ENCODE measurements at places on chromosomes 13 and 19.

- DNase-seq: no peak
These were observed 136.8 kb downstream of the UQCRFS1 start for GRCh38 chr19:29076161-29076560.

- no peak for DNase-seq
These were observed 394.4 kb downstream of the SPRY2 start for GRCh38 chr13:79946556-79946955.

DNA sequence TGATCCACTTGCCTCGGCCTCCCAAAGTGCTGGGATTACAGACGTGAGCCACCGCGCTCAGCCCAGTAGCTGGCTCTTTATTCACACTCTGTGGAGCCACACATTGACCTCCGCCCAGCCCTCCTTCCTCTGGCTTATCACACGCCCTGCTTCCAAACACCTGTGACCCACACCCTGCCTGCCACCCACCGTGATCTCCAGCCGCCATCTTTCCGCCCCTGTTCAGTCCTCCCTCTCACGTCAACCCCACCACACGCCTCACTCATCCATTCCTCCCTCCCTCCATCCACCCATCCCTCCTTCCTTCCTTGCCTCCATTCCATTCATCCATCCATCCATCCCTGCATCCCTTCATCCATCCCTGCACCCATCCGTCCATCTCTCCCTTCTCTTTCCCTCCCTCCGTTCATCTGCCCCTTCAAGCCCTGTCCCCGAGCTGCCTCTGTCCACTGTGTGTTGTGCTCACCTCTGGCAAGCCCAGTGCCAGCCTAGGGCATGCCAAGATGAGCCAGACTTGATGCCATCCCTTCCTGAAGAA is 17.6 kb downstream of the ZNF296 start:
- no peak for DNase-seq

- DNase-seq: no peak
These were observed at the start of gene ZNF99 for GRCh38 chr19:22783651-22784410. ZNF99 (minus strand) TSS chr19:22784151; CDS start chr19:22784016, 135 bp downstream.

DNA sequence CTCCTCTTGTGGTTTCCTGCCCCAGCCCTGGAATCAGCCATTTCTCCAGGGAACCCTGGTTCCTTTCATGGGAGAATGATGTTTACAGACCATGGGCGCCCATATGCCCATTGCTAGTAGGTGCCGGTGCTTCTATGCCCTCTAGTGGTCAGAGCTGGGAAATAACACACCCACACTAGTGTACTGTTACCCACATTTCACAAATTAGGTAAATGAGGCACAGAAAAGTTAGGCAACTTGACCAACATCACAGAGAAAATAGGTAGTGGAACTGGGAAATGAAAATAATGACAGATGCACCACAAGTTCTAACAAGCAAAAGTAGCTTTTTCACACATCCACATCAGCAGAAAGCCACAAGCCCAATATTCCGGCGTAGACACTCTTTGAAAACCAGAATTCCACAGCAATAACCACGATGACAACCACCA is 1.3 kb upstream of the CEACAM3 start:
- peak; percentile 42 for DNase-seq

- DNase-seq: no peak
These were observed 30.9 kb downstream of the CEBPA start for GRCh38 chr19:33271246-33272021.

- DNase-seq: peak; percentile 77
These were observed 4.0 kb upstream of the ZFP36 start for GRCh38 chr19:39402346-39403300.

DNA sequence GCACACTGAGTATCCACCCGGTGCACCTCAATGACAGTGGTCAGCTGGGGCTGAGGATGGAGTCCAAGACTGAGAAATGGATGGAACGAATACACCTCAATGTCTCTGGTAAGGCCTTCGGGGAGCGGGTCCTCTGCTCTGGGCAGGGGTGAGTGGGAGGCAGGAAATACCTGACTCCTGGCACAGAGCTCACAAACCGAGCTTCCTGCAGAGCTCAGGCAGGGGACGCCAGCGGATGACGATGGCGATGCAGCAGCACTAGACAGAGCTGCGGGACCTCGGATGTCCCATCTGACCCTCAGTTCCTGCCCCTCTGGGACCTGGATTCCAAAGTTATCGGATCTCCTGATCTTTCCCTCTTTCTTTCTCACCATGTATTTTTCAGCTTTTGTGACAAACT is 3.8 kb downstream of the CD22 start:
- DNase-seq: no peak

DNA sequence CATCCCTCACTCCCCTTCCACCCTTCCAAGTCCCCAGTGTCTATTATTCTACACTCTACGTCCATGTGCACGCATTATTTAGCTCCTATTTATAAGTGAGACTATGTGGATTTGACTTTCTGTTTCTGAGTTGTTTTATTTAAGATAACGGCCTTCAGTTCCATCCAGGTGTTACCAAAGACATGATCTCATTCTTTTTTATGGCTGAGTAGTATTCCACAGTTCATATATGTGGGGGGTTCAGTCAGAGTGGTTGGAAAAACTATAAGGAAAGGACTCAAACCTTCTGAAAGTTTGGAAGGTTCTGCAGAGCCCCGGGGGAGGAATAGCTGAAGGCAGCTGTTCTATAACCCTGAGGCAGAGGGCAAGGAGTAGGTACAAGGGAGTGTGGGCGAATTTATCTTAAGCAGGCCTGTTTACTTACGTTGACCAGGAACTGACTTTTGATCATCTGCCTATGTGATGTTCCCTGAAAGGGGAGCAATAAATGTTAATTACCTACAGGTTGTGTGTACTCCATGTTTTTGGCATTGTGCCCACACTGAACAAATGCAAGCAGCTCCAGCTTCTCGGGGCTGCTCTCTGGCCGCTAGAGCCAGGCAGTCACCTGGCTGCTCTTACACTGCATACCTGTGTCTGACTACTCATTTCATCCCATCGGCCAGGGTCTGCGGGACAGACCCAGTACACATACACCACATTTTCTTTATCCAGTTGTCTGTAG is 13.5 kb upstream of the ADGRE1 start:
- no peak for DNase-seq

GRCh38 chr19:58248886-58249285 is 20.2 kb downstream of the ZNF544 start:
- DNase-seq: no peak

DNA sequence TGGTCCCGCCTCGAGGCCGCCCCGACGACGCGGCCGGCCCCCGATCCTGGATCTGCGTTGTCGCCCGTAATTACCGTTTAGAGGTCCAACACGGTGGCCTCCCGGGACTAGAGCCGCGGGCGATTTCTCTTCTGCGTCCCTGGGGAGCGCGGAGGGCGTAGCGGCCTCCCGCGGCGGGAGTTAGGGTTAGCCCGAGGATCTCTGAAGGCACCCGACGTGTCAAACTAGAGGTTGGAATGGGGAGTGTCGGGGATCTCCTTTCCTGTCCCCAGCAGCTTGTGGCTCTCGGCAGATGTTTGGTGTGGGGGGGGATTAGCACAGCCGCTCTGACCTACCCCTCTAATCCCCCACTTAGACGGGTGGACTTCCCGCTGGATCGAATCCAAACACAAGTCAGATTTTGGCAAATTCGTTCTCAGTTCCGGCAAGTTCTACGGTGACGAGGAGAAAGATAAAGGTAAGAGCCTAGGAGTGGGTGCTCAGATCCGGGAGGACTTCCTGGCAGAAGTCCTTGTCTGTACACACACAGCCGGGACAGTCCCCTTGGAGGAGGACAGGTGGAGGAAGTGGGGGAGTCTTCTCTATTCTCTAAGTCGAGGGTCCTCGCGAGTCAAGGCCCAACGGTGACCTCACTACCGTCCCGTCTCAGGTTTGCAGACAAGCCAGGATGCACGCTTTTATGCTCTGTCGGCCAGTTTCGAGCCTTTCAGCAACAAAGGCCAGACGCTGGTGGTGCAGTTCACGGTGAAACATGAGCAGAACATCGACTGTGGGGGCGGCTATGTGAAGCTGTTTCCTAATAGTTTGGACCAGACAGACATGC is 581 bp downstream of the CALR start:
- peak; percentile 26 for DNase-seq

DNA sequence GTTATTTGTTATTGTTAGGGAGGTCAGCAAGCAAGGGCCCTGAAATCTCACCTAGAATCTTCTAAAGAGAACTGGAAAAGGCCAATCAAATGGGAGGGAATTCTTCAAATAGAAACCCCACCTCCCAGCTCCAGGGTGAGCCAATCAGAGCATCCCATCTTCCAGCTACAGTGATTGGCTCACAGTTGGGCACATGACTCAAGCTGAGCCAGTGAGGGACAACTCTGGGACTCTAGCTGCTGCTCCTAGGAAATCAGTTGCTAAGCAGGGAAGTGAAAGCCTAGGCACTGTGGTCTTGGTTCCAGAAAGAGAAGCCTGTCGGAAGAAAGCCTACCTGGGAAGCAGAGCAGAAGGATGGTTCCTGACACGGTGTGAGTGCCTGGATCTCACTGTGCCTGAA is 13.4 kb downstream of the TM6SF2 start:
- no peak for DNase-seq

GRCh38 chr19:43498233-43498842 is 6.2 kb downstream of the PHLDB3 start:
- no peak for DNase-seq

- no peak for DNase-seq
These were observed 18.2 kb upstream of the ACP7 start for GRCh38 chr19:39065928-39066327.

DNA sequence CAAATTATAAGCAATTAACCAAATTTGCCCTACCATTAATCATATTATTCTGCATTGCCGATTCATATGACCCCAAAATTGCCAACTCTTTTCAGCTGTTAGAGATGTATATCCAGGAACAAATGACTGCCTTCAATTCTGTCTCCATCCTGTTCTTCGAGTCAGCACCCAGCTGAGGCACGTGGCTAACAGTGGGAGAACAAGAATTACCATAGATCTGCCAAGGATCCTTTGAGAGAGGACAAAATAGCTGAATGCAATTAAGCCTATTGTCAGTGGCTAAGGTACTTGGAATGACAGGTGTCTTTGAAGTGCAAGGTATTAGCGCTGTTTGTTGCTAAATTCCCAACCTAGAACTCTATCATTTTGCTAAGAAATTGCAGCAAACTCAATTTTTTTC is 426.1 kb downstream of the TSHZ3 start:
- no peak for DNase-seq

DNA sequence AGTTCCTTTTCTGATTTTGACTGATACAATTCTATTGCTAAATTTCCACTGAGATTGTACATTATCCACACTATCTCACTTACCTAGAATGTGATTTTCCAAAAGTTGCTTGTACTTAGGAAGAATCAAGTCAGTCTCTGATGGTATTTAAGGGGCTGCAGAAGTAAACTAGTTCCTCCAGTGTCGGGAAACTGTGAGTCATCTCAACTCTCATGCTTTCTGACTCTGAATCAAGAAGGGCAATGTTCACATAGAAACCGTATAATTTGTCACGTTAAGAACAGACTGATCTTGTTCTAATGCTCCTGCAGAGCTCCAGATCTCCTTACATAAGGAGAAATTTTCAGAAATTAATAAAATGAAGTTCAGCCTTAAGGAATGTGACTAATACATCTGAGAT is 369.3 kb downstream of the KLF5 start:
- no peak for DNase-seq
